Sigmoid colon (tissue), 7 donors: ENCODE measurements at places on chromosomes 5 and 9. TPM values are rescaled to one million over a fixed set of nuclear protein-coding genes. Genes with fewer than 3 reads are reported as not detected.

GRCh38 chr5:37370550-37370863 is 399 bp downstream of the NUP155 start:
- H3K4me3 ChIP-seq = peak overlapping the region; percentile 74
- DNase-seq = no peak
- no peaks in the 10 kb centered on the region for H3K4me1 ChIP-seq
- no peaks in the 10 kb centered on the region for H3K36me3 ChIP-seq

The MYMK gene
- not detected for total RNA-seq

DNA sequence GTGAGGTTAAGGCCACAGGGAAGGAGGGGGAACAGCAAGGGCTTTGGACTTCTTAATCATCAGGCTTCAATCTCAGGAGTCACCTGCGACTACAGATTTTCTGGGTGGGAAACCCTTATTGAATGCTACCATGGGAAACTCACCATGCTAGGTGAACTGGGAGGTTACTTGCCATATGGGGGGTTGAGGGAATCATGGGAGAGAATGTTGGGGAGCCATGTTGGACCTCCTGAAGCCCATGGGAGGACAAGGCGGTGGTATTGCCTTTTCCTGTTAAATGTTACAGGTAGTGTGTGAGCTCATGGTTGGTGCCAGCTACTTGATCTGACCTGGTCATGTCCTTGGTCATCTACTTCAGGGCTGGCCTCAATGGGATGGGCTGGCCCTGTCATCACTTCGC is 31.4 kb downstream of the NEUROG1 start:
- H3K36me3 ChIP-seq = no peaks in the 10 kb centered on the region
- no peak overlapping the region for H3K27ac ChIP-seq
- H3K27me3 ChIP-seq = peaks cover 8% of the 10 kb centered on the region
- H3K4me3 ChIP-seq = no peak overlapping the region

- H3K36me3 ChIP-seq = peaks cover 15% of the 10 kb centered on the region
- DNase-seq = no peak
- peaks cover 11% of the 10 kb centered on the region for H3K4me1 ChIP-seq
- H3K4me3 ChIP-seq = peak overlapping the region; percentile 7
- no peak overlapping the region for H3K27ac ChIP-seq
These were observed 4.5 kb downstream of the RNF208 start for GRCh38 chr9:137217276-137218211.

GRCh38 chr5:74412066-74412465 is 228.5 kb downstream of the ENC1 start:
- no peaks in the 10 kb centered on the region for H3K4me1 ChIP-seq
- no peak for DNase-seq
- H3K27me3 ChIP-seq = no peaks in the 10 kb centered on the region
- no peak overlapping the region for H3K27ac ChIP-seq
- H3K36me3 ChIP-seq = no peaks in the 10 kb centered on the region
